ENCODE measurements at places on chromosomes 4 and X.
A peak's percentile ranks its signal among the peaks of the same experiment; 100 is the strongest.

DNA sequence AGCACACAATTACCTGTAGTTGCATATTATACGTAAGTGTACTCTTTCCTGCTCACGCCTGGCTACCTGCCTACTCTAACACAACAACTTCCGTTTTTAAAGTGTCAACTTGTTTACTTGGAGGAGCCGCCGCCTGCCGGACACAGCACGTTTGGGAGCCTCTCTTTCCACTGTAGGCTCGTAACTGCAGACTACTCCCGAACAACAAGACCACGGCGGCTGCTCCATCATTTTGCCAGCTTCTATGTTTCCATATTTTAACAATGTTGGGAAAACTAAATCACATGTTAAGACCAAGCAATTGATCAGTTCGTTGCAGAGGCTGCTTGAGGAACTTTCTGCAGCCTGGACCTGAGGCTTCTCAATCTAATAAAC lies 841 bp downstream of the MTNR1A start:
- DNase-seq = no peak

DNA sequence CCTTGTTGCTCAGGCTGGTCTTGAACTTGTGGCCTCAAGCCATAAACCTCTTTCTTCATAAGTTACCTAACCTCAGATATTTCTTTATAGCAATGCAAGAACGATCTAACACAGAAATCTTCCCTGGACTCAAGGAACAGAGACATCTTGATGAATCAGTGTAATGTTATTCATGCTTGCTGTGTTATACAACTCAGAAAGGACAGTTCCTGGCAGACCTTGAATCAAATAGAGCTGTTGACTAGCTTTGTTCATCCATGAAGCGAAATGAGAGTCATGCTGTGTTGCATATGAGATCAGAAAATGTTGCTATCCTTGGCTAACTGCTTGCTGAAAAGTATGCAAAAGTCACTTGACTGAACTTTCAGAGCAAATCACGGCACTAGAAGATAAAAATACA lies 72.6 kb upstream of the ARHGAP24 start:
- DNase-seq = peak; percentile 58

- no peak for DNase-seq
These were observed 142.2 kb downstream of the FAM47A start for GRCh38 chrX:33989936-33990335.

GRCh38 chrX:133709501-133709900 lies 275.9 kb downstream of the GPC3 start:
- DNase-seq = no peak

- DNase-seq = no peak
These were observed 88.6 kb downstream of the PALLD start for GRCh38 chr4:168585168-168586091.

DNA sequence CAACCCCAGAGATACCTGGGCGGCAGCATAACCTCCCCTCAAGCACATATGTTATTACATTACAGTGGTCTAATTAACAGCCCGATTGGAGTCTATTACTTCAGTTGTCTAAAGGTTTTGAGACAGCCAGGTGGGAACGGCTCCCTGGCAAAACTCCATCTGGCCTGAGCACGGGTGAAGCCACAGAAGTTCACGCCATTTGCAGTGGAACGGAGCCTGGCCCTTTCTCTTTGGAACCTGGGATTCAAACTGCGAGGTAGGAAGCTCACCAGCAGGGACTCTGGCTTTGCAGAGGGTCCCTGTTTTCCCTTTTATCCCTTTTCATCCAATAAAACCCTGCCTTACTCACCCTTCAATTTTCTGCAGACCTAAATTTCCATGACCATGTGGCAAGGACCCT lies 45.9 kb upstream of the NEIL3 start:
- no peak for DNase-seq

GRCh38 chrX:37476571-37477170 lies 94.8 kb upstream of the LANCL3 start:
- DNase-seq = no peak

DNA sequence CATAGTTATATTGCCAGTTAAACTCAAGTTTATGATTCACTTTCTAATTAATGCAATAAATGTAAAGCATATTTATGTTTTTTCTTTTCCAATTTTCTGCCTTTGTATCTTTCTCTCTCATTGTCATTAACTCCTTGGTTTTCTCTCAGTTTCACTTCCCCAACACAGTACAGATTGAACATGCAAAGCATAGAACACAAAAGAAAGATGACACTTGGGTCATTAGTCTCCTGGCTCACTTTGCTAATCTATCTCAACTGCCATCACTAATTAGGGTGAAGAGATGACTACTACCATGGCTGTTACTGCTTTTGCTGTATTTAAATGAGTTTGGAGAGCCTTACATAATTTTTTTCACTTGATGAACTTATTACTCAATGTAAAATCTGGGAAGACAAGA lies 12.3 kb upstream of the NAA11 start:
- DNase-seq = no peak

GRCh38 chr4:80062527-80062926 lies 10.5 kb downstream of the ANTXR2 start:
- DNase-seq = no peak

DNA sequence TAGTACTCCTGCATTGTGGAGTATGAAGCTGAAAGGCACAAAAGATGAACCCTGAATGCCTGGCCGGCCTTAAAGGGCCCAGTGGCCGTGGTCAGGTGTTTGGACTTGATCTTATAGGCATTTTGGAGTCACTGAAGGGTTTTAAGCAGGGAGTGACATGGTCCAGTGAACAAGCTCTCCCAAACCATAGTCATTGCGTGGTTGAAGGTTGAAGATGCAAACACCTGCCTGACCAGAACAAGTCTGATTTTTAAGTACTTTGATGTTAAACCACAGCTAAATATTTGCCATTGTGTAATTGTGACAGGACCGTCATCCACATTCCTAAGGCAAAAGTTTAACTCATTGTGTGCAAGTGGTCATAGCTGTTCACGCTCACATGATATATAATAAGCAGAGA lies 3.3 kb downstream of the STK32B start:
- no peak for DNase-seq

- no peak for DNase-seq
These were observed 93.2 kb upstream of the MAPK10 start for GRCh38 chr4:86452924-86453531.

DNA sequence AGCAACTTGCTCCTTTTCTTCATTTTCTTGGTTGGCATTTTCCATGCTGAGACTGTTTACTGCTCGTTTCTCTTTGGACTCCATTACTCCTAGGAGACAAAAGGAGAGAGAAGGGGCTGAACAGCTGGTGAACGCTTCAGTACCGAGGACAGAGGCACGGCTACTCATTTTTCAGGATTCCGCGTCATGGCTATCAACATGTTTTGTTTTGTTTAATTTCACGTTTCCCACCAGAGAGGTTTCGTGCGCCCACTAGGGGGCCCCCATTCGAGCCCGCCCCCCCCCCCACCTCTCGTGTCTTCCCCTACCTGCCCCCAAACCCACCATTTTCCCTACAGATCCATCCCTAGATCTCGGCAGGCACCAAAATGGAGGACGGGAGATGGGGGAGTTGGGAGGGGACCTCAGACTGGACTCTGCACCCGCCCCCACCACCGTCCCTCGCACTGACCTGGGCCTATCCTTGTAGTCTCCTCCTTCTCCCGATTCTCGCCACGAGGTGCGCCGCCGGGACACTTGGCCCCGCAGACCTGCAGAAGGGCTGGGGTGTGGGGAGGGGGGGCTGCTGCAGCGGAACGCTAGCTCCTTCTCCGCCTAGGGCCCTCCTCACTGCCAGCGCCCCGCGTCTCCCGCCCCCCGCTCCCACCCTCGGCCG lies 653 bp downstream of the BEX1 start:
- DNase-seq = no peak

DNA sequence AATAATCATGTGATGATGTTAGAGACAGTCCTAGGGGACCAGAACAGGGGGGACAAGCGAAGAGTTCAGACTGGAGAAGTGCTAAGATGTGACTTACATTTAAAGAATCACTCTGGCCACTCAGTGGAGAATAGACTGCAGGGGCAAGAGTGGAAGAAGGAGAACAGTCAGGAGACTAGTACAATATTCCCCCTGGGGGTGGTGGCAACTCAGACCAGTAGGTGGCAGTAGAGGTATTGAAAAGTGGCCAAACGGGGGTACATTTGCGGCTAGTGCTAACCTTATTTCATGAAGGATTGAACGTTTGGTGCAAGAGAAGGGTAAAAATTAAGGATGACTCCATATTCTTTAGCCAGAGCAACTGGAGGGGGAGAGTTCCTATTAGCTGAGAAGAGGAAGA lies 2.7 kb upstream of the BMX start:
- DNase-seq = no peak

DNA sequence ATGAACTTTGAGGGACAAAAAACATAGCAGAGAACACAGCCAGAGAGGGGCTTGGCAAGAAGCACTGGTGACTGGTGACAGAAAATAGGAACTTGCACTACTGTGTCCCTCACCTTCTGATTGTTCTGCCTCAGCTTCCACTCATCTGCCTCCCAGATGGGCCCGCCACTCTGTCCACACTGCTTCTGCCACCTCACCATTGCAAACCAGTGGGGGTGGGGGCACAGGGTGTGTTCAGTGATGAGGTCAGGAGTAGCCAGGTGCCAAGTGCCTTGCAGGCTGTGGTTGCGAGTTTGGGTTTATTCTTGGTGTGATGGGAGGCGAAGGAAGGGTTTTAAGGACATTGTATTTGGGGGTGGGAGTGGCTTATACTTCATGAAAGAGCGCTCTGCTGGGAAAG lies 9.1 kb upstream of the UBA1 start:
- no peak for DNase-seq

- no peak for DNase-seq
These were observed 1188.1 kb downstream of the PCDH7 start for GRCh38 chr4:31908261-31908660.

DNA sequence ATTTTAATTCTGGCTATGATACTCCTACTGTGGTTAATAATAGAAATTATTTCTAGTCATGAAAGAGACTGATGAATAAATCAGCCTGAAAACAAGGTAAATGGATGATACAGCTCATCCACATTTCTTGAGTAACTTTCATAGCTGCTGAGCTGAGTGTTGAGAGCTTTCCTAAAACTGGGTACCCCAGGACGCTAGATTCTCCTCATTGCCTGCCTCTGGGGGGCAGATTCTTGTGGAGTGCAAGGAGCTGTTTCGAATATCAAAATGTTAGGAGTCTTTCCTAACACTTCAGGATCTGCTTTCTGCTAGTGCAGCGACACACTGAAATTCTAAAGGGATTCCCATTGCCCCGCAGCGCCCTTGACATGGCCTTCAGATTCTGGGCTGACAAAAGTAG lies 2.1 kb downstream of the MND1 start:
- DNase-seq = no peak

GRCh38 chrX:30610026-30610425 lies 32.5 kb upstream of the TASL start:
- no peak for DNase-seq

- DNase-seq = no peak
These were observed 5.3 kb downstream of the SLAIN2 start for GRCh38 chr4:48346594-48346993.

Measured in GM04503 (cell line).